ENCODE measurements at places on chromosomes 16 and 17.

GRCh38 chr17:80782536-80783427, 208.9 kb upstream of the CHMP6 start:
- DNase-seq: no peak

DNA sequence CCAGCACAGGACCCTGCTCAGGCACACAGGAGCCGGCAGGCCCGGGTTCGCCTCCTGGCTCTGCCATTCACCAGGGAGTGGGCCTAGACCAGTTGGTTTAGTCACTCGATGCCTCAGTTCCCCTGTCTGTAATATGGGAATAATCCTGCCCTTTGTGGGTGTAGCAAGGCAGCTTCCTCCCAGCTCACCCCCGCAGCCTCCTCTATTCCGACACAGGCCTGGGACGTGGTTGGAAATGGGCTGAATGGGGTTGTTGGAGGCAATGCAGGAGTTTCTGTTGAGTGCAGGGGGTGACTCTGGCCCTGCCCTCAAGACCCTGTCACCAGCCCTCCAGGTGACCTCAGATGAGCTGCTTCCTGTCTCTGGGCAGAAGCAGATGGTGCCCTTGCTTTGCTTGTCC, 19.8 kb downstream of the SLC5A10 start:
- DNase-seq: no peak

DNA sequence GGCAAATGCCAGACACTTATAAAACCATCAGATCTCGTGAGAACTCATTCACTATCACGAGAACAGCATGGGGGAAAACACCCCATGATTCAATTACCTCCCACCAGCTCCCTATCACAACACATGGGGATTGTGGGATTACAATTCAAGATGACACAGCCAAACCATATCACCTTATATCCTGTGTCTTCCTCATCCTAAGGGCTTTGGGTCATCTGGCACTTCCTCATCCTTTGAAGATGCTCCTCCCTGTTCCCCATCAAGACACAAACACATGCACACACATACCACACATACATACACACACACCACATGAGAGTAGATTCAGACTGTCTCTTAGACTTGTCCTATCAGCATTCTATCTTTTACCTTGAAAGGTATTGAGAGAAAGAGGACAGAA, 2.8 kb upstream of the PMFBP1 start:
- no peak for DNase-seq

DNA sequence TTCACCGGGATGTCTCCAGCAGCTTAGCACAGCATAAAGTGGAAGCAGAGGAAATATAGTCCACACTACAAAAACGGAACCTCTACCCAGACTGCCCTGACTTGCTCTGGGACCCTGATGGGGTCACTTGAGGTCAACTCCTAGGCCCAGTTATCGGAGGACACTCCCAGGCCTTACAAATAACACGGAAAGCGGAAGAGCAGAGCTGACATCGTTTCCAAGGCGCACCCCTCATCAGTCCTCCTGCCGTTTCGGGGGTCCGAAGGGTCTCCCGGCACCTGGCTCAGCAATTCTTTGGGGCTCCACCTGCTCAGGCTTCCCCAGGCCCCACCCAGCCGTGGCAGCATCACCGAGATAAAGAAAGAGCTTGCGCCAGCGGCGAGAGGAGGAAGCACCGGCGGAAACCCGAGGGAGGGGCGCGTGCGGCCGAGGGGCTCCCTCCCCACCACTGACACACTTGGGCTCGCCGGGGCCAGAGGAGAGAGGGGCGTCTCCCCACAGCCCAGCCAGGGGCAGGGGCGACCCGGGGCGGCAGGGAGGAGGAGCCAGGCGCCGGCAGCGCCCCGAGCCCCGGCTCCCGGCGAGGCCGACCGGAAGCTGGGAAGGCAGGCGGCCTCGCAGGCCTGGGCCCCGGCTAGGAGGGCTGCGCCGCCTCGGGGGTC, 727 bp downstream of the CORO7 start:
- peak; percentile 61 for DNase-seq

DNA sequence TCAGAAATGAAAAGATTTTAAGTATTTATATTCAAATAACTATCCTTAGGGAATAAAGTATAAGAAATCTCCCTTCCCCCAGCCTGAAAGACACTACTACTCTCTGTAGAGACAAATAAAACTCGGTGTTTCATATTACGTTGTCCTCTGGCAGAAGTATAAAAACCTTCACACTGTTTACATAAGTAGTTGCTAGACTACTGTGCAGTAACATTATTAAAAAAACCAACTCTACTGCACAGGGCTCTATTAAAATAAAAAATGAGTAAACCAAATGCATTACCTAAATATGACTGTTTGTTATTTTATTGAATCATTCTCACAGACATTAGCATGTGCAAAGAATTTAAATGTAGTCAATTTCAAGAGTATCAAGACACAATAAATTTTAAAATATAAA, 67.4 kb downstream of the MED13 start:
- no peak for DNase-seq

DNA sequence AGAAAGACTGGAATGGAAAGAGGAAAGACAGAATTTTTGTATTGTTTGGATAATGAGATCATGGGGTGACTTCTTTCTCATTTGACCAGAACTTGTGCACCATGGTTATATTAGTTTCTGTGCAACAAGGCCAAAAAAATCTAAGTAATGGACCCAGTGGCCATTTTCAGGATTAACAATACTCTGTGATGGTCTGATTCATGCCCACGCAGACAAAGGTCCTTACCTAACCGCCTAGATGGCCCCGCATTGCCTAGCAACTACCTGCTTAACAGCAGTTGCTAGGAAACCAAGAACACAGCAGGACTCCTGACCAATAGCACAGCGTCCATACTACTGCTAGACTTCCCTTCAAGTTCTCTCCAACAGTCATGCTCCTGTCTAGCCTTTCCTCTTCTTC, 22.4 kb downstream of the MIS12 start:
- DNase-seq: no peak

GRCh38 chr17:80118601-80119270, 17.4 kb downstream of the GAA start:
- DNase-seq: no peak

DNA sequence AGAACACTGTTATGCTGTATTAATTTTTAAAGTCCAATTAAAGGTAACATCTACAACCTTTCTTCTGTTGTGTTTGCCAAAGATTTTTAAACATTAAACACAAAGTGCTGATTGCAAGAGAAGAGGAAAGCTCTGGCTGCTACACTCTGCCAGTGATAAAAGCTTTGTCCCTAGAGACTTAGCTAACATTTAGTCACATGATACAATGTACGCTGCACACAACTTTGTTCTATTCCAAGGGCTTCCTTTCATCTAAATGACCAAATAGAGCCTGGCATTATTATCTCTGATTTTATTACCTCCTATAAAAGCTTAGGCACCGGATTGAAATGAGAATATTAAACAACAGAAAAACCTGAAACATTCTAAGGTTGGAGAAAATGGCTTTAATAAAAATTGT, 388.7 kb upstream of the PMFBP1 start:
- DNase-seq: no peak

GRCh38 chr16:8880839-8881510, 1.2 kb upstream of the LITAFD start:
- DNase-seq: no peak

GRCh38 chr17:39339272-39339671, 62.2 kb downstream of the FBXL20 start:
- DNase-seq: no peak

- DNase-seq: no peak
Measured at GRCh38 chr16:62568926-62569325, 532.7 kb upstream of the CDH8 start.

DNA sequence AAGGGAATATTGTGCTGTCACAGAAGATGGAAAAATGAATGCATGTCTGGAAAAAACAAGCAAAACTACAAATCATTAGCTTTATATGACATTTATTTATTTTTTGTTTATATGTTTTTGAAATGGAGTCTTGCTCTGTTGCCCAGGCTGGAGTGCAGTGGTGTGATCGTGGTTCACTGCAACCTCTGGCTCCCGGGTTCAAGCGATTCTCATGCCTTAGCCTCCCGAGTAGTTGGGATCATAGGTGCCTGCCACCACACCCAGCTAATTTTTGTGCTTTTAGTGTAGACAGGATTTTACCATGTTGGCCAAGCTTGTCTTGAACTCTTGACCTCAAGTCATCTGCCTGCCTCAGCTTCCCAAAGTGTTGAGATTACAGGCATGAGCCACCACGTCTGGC, 8.5 kb downstream of the NDE1 start:
- DNase-seq: no peak

- no peak for DNase-seq
Measured at GRCh38 chr16:3138342-3138741, 3.5 kb downstream of the ZNF213 start.

DNA sequence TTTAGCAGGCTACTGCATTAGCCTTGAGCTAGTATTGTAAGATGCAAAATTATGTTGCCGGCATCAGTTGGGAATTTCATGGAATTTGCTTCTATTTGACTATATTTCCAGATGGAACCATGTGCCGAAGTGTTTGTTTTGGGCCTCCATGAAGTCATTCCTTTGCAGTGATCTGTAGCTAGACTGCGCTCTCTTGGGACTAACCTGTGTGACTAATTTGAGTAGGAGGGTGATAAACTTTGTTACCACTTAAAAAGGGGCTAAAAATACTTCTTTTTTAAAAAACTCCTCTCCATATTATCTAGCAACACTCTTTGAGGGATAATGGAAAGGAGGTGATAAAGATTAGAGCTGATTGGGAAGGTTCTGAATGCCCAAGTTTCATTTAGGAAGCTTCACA, 166.8 kb upstream of the TBX2 start:
- DNase-seq: no peak

DNA sequence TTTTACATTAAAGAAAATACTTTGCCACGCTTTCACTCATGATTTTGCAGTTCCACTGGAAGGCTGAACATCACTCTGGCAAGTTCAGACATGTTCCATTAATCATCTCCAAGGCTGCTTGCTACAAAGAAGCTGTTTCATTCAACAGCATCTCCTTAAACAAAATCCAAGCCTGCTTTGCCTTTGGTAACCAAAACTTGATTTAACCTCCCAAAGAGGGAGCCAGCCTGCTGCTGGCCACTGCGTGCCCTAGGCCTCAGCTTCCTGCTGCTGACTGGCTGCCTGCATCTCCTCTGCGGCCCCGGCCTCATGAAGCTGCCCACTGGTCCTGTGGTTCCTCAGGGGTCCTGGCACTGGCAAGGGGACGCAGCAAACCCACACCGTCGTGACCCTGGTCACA, 31.8 kb downstream of the ANKRD11 start:
- DNase-seq: no peak
